Gastroesophageal sphincter (tissue), 4 donors: ENCODE measurements at places on chromosomes 13 and 19. TPM values are rescaled to one million over a fixed set of nuclear protein-coding genes. Genes with fewer than 3 reads are reported as not detected.

DNA sequence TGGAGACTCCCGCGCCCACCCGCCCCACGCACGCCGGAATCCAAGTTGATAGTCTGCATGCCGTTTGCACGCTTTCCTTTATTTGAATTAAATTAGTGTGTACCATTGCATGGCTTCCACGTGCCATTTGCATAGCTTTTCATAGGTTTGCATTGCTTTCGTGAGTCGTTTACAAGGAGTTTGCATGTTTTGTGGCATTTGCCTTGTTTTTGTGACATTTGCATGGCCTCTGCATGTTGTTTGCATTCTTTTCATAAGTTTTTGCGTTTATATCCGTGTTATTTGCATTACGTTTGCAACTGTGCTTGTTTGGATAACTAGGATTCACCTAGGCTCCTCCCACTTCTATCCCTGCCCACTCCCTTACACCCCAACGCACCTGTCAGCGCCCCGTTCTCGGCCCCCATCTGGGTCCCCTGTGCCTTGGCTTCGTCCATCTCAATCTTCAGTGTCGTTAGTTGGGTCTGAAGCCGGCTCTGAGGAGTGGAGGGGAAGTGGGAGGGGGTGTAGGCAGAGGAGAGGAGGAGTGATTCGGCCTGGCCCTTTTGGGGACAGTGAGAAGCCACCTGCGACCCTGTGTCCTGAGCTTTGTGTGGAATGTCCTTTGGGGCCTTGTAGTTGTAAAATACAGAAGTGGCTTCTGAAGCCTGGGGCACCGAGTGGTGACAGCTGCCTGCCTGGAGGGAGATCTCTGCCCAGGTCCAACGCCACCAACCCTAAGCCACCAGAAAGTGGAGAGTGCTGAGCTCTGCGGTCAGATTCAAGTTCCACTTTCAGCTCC lies 2.4 kb downstream of the CCDC194 start:
- no peak overlapping the region for H3K4me3 ChIP-seq
- peaks cover 7% of the 10 kb centered on the region for H3K4me1 ChIP-seq
- H3K27me3 ChIP-seq: peaks cover 70% of the 10 kb centered on the region
- no peak for ATAC-seq

DNA sequence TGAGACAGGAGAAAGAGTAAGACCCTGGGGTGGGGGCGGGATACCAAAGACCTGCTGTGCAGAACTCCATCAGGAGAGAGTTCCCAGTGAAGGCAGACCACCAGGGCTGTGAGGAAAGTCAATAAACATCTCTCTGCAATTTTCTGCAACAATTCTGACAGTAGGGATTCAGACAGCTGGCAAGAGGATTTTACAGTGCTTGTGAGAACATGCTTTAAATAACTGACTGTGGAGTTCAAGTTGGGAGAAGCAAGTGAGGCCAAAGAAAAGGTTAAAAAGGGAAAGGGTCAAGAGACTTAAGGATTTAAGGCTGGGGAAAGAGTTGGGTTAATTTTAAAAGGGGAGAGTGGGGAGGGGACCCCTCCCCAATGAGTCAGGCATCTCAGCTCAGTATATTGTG lies 98.4 kb downstream of the USP12 start:
- no peak for ATAC-seq
- peaks cover 8% of the 10 kb centered on the region for H3K4me1 ChIP-seq
- peaks cover 45% of the 10 kb centered on the region for H3K36me3 ChIP-seq

DNA sequence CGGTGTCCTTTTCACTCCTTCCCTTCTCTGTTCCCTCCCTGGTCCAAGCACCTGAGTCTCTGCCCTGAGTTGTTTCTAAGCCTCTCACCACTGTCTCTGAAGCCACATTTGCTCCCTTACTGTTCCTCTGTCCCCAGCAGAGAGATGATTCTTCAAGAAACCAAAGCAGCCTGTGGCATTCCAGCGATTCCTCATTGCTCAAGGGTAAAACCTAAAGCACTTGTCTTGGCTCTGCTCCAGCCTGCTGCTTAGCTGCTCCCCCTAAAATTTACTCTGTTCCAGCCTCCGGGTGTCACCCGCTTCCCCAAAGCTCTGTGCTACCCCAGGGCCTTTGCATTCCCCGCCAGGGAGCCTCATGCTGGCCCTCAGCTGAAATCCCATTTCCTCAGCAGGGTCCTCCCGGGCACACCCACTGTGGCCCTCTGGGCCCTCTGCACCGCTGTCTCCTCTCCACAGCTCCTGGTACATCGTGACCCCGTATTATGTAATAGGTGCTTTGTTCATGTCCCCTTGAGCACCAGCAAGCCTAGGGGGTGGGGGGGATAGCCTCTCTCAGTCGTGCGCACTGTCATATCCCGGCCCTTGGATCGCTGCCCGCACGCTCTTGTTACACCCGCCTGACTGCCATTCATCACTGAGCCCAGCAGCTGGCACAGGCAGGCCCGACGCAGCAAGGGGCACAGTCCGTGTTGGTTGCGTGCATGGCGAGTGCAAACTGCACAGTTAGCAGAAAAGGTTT lies 15.8 kb downstream of the TECR start:
- H3K36me3 ChIP-seq: peaks cover 24% of the 10 kb centered on the region

GRCh38 chr13:112887557-112887991 lies 81.4 kb upstream of the MCF2L start:
- peaks cover 10% of the 10 kb centered on the region for H3K27me3 ChIP-seq
- H3K27ac ChIP-seq: no peak overlapping the region

DNA sequence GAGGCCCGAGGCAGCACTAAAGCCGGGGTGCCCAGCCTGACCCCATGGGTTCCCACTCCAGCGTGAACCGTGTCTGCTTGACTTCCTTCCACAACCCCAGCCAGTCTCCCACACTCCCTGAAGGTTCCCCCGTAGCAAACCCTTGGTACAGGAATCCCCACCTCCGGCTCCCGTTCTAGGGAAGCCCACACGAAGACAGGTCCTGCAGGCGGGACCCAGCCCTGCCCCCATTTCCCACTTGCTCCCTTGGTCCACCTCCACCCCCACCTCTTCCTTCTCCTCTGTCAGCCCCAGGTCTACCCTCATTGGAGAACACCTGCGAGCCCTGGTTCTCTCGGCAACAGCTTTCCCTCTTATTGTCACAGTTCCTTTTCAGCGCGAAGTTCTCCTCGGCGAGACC lies 23.9 kb downstream of the C19orf81 start:
- peaks cover 93% of the 10 kb centered on the region for H3K27me3 ChIP-seq
- no peaks in the 10 kb centered on the region for H3K36me3 ChIP-seq

Gene CPAMD8
- total RNA-seq: 12.0 TPM

Gene SPATA13
- 12.1 TPM for total RNA-seq

Gene RPL18A
- total RNA-seq: 1,594 TPM
